ENCODE measurements at places on chromosomes 1 and 21.

DNA sequence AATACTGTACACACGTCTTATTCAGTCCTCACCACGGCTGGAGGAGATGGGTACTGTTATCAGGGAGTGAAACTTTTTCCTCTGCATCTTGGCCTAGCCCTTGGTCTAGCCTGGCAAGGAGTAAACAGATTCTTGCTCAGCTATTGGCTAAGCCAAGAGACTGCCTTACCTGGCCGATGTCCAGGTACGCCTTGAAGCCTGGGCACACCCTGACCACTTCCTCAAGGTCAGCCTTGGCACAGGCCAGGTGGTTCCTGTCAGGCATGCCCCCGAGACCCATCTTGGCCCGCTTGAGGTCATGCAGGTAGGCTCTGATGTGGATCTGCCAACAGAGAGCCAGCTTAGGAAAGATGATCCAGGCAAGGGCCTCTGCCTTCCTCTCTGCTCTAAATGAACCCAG is 17.8 kb upstream of the PARS2 start:
- DNase-seq = no peak

GRCh38 chr1:206982216-206982615 is 12.0 kb upstream of the FCAMR start:
- DNase-seq = peak; percentile 45

- no peak for DNase-seq
Measured at GRCh38 chr1:53580009-53580400, 120.8 kb downstream of the DMRTB1 start.

DNA sequence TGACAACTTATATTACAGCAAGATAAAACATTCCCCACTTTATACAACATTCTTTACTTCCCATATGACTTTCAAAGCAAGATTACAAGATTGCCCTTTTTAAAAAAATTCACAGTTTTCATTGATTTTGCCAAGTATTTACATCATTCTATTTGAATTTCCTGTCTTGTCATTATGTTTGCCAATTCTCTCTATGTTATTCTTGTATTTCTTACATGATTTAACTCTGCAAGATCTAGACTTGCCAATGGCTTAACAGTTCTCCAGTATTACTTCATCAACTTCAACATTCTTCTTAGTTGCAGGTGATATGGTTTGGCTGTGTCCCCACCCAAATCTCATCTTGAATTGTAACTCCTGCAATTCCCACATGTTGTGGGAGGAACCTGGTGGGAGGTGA is 31.6 kb downstream of the FMO4 start:
- DNase-seq = no peak

GRCh38 chr21:31772674-31773555 is 41.0 kb upstream of the SCAF4 start:
- no peak for DNase-seq

DNA sequence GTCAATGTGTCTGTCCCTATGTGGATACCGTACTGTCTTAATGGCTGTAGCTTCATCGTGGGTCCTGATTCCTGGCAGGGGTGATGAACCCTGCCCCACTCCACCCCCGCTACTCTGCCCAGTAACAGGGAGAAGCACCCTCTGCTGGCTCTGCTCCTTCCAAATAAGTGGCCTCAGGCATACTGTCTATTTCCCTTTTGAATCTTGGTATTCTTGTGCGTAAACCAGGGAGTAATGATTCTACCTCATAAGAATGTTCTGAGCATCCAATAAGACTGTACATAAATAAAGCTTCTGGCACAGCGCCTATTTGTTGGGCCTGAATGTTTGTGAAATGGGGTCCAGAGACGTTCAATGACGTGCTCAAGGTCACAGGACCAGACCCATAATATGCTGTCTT is 35.2 kb upstream of the CTPS1 start:
- DNase-seq = no peak

- DNase-seq = no peak
Measured at GRCh38 chr21:41957991-41958766, 4.4 kb upstream of the C2CD2 start.

DNA sequence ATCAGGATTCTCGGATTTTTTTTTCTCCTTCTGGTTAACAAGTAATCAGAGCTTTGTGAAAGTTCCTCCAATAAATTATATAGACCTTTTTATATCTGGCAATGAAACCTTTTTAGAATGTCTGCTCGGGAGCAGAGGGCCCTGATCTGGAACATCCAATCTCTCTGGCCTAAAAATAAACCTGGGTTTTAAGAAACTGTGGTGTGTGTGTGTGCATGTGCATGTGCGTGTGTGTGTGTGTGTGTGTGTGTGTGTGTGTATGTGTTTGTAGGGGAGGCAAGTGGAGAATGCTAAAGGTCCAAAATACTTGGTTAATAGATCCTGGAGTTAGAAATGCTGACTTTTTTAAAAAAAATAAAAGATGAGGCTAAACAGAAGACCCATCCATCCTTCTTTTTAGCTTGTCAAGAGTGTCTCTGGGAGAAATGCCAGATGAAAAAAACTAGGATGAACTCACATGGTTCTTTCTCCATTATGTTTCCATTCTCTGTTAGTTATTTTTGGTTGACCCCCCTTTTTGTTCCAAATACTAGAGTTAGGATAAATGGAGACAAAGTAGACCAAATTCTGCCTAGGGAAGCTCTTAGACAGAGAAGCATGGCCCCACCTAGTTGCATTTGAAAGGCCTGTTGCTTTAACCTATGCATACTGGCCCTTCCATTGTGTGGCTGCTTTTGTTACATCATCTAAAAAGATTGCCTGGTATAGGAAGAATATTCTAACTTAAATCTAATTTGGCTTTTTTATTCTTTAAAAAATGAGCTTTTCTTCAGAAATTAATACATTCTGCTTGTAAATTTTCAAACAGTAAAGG is 175.9 kb downstream of the PAPPA2 start:
- no peak for DNase-seq

DNA sequence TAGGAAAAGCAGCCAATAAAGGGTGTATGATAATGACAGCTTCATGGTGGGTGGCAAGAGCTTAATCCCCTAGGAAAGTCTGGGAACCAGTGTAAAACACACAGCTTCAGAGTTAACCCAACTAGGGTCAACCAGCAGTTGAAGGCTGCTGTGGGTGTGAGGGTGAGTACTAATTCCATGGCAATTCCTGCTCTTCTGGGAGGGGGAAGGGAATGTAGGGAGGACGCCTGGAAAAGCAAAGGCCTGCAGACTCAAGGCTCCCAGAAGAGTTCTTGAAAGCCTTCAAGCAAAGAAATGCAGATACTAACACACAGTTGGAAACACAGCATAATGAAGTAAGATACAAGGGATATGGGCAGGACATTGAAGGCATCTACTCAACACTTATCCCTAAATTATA is 28.1 kb downstream of the TTLL7 start:
- no peak for DNase-seq

- no peak for DNase-seq
Measured at GRCh38 chr1:201125019-201125418, 2.0 kb downstream of the ASCL5 start.

DNA sequence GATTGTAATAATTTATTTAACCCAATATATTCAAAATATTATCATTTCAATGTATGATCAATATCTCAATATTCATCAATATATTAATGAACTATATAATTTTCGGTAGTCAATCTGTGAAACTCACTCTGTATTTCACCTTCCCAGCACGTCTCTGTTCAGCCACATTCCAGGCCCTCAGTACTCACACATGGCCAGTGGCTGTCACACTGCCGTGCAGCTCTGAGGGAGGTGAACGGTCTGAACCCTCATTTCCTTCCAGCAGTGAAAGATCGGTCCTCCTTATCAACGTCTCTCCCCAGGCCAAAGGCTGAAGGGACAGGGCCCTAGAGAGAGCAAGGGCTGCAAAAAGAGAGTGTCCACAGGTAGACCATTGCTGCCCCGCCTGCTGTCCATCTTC is 39.5 kb upstream of the ZNF124 start:
- DNase-seq = no peak

DNA sequence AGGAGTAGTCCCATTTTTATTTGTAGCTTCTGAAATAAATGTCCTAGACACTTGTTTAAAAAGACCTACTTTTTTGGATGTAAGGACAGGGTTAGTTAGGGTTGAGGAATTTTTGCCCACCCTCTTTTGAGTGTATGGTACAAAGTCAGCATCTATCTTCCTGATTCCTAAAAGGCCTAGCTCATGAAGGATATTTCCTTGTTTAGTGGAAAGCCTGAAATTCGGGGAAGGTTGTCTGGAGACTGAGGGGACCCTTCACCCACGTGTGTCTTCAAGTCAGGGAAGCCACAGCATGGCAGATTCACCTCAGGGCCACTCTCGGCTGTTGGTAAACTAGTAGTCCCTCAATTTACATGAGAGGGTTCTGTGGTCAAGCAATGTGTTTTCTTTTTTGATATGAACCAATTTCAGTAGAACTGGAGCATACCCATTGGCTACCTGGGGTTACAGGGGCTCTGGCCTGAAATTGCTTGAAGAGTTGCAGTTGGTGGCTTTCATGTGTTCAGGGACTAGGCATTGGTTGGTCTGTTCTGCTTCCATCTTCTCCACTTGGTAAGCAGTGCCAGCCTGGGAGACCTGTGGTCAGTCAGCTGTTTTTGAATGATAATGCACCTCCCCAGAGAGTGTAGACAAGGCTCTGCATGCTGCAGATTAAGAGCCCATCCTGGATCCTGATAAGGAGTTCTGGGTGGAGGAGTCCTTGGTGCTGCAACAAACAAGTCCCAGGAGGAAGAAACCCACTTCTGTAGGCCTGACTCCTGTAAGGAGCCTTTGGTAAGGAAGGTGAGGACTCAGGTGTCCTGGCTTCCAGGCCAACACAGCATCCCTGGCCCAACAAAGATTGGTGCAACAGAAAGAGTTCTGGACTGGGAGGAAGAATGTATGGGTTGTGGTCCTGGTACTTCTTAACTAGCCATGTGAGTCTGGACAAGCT is 6.3 kb downstream of the BTG2 start:
- no peak for DNase-seq

GRCh38 chr1:11653101-11653860 is 948 bp downstream of the FBXO2 start:
- DNase-seq = no peak

DNA sequence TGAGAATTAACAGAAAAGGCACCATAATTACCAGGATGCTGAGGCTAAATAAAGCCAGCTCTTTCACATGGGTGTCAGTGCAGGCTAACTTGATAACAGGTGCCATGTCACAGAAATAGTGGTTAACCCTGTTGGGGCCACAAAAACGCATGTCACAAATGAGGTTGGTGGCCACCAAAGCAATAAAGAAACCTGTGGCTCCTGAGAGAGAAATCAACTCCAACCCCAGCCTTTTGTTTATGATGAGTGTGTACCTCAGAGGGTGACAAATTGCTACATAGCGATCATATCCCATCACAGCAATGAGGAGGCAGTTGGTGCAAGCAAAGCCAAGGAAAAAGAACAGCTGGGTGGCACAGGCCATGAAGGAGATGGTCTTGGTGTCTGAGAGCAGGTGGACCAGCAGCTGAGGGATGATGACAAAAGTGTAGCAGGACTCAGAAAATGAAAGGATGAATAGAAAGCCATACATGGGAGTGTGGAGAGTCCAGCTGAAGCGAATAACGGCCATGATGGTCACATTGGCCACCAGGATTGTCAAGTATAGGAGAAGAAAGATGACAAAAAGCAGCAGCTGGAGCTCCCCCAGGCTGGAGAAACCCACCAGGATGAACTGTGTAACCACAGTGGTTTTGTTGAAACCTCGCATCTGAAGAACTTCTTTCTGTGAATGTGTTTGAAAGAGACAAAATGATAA is at the start of gene OR10T2:
OR10T2 (minus strand) TSS at position 649 of the 697 bp plus-strand sequence; CDS start at position 649, 0 bp downstream.
- no peak for DNase-seq

- no peak for DNase-seq
Measured at GRCh38 chr1:238061967-238062613, 171.4 kb upstream of the ZP4 start.

GRCh38 chr1:166089804-166090203 is 77.0 kb downstream of the FAM78B start:
- DNase-seq = no peak

- DNase-seq = no peak
Measured at GRCh38 chr21:38751379-38752050, 54.2 kb upstream of the ETS2 start.

DNA sequence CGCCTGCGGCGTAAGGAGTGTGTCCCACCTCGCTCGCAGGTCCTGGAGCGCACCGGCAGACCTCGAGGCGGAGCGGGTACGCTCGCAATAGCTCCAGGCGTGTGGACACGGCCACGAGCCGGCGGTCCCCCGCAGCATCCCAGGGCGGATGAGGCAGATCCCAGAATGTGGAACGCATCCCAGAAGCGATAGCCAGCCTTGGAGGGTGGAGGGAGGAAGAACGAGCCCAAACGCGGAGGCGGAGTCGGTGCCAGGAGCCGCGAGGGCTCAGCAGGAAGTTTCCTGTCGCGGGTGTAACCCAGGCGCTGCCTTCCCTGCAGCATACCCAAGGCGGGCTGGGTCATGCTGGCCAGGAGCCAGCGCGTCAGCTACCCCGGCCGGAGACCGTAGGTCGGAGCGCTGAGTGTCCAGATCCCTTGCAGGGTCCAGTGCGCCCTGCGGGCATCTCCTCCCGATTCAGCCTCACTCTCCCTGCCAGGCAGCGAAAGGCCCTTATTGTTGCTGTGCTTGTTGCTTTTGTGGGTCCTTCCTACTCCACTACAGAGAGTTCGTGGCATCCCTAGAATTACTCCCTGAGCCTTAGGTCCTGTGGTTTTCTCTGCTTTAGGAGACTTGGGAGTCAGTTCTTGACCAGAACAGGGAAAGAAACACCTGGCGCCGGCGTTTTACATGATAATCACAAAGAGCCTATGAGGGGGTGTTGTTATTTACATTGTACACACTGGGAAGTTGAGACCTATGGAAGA is 27.7 kb downstream of the STYXL2 start:
- peak; percentile 4 for DNase-seq

DNA sequence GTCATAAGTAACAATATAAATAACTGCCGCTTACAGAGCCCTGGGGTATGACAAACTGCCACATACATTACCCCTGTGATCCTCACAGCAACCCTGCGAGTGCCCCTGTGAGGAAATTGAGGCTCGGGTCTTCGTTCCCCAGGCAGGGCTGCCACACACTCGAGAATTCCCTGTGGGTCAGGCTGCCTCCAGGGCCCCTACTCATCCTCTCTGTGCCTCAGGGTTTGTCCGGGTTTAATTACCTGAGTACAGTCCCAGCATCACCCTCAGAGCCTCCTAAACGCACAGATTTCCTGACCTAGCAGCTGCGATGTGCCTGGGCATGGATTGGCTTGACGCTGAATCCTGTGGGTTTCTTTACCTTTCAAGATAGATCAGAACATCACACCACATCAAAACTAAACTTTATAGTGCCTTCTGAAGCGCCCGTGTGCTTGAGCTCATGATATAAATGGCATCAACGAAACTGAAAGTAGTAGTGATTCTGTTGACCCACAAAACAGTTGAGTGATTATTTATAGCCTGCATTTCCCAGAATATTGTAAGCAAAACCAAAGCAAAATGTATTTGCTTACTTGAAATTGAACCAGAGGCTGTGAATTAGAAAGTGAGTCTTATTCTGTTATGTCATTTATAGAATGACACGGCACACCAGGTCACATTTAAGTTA is 14.0 kb downstream of the SLC37A1 start:
- no peak for DNase-seq

DNA sequence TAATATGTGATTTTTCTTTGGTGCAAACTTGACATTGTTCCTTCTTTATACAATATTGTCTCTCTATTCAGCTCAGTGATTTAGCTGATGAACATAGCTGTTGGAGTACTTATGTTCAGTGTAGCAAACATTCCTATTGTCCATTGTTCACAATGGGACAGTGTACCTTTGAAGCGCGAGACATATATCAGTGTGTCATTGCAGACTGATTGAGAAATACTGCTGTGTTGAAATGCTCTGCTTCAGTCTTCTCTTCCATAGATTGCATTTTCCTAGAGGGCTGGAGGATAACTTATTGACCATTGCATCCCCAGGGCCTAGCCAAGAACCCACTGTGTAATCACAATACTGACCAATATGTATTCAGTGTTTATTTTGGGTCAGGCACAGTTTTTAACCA is 46.5 kb downstream of the HLX start:
- DNase-seq = no peak

GRCh38 chr21:45558044-45558721 is 15.9 kb upstream of the SLC19A1 start:
- DNase-seq = no peak

Data from stimulated activated CD8-positive, alpha-beta memory T cell treated with anti-CD3 and anti-CD28 coated beads, Interleukin-12 subunit alpha, Interleukin-12 subunit beta, amount 100 ng/mL, for 1 hour (primary cell).